Adrenal gland (tissue), 19 donors: ENCODE measurements at places on chromosomes 16 and 17. TPM values are rescaled to one million over a fixed set of nuclear protein-coding genes. Genes with fewer than 3 reads are reported as not detected.

- H3K4me3 ChIP-seq = no peak overlapping the region
- no peak for DNase-seq
- H3K27ac ChIP-seq = no peak overlapping the region
These were observed 25.1 kb upstream of the MMP2 start for GRCh38 chr16:55453909-55454308.

DNA sequence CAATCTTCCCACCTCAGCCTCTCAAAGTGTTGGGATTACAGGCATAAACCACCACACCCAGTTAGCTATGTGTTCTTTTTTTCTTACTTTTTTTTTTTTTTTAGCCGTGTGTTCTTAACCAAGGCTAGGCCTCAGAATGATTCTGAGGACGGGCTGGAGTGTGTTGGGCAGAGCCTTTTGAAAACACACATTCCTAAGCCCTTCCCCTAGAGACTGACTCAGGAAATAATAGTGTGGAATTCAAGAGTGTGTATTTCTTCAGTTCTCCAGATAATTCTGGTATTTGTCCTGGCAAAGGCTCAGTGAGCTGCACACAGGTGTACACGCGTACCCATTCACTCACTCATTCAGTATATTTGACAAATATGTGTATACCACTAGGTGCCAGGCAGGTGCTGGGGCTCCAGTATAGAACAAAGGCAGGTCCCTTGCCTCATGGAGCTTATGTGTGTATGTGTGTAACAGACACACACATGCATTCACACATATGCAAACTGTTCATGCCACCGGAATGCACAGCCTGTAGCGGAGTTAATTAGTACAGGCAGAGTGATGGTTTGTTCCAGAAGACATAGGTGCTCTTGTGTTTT lies 19.4 kb upstream of the NFATC3 start:
- H3K27me3 ChIP-seq = no peaks in the 10 kb centered on the region
- H3K4me3 ChIP-seq = no peak overlapping the region
- peak overlapping the region; percentile 39 for H3K27ac ChIP-seq
- peaks cover 10% of the 10 kb centered on the region for H3K36me3 ChIP-seq
- H3K4me1 ChIP-seq = peaks cover 5% of the 10 kb centered on the region

The CENPN gene
- 10.1 TPM for total RNA-seq

GRCh38 chr16:23930791-23931190 lies 95.0 kb downstream of the PRKCB start:
- DNase-seq = no peak
- H3K36me3 ChIP-seq = no peaks in the 10 kb centered on the region
- H3K4me3 ChIP-seq = no peak overlapping the region
- no peaks in the 10 kb centered on the region for H3K27me3 ChIP-seq

DNA sequence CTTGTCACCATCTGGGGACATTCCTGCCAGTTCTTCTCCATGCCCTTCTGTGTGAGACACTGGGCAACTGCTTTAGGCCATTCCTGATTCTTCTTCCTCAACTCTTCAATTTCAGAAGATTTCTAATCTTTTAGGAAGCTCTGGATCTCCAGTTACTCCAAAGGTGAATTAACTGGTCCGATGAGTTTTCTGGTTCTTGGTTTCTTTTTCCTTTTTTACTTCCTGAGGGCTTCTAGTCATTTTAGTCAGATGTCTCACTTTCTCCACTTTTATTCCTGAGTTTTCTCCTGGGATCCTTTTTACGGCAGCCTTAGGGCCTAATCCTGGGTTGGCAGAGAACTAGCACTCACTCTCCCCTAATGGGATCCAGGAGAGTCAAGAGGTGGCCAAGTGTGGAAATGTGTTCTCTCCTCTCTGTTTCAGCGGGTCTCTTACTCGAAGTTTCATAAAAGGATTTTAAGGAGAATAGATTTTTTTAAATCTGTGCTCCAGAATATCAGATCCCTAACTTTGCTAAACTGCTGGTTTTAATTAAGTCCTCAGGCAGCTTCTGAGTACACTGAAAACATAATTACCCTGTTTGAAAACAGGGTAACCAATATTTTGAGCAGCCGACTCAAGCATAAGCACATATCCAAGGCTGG lies 107.6 kb downstream of the RMI2 start:
- DNase-seq = no peak
- no peaks in the 10 kb centered on the region for H3K36me3 ChIP-seq
- no peaks in the 10 kb centered on the region for H3K27me3 ChIP-seq
- H3K4me3 ChIP-seq = no peak overlapping the region
- no peaks in the 10 kb centered on the region for H3K4me1 ChIP-seq

DNA sequence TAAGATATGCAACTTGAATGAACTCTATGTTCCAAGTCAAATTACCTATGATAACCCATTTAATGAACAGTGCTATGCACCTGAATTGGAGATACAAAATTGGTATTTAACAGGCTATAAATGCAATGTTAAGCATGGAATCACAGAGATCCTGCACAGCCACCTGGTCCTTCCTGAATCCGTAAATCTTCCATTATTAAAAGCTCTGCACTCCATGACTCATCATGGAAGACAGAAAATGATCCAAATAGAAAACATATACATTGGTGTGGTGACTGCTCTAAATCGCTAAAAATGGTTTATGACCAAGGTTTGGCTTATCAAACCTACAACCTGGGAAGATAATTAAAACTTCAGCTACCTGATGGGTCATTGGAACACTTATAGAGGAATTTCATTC lies 45.3 kb downstream of the GLG1 start:
- no peaks in the 10 kb centered on the region for H3K36me3 ChIP-seq
- peaks cover 35% of the 10 kb centered on the region for H3K4me1 ChIP-seq
- DNase-seq = no peak
- no peak overlapping the region for H3K27ac ChIP-seq

DNA sequence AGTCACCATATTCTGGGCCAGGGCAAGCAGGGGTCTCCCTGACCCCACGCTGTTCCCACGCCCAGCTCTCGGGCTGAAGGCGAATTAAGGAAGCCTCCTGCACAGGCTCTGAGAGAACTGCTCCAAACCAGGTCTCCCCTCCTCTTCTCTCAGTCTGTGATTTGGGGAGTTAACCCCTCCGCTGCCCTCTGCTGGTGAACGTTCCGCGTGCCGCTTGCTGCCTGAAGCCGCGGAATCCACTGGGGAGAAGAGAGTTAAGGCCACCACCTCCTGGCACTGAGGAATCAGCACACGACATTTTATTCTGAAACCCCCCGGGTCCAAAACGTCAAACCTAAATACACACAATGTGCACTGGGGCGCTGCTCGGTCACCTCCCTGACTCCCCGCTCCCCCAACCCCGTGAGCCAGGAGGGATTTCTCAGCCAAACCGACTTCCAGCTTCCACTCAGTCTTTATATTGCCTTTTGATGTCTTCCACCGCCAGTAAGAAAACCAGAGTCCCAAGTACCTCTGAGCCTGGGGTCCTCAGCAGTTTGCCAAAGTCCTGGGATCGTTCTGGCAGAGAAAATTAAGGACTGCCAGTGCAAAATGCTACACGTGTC lies 54.4 kb upstream of the RCVRN start:
- no peaks in the 10 kb centered on the region for H3K27me3 ChIP-seq
- H3K36me3 ChIP-seq = no peaks in the 10 kb centered on the region
- no peak overlapping the region for H3K4me3 ChIP-seq
- no peak for DNase-seq

GRCh38 chr17:45751466-45751865 lies 32.7 kb upstream of the CRHR1 start:
- H3K4me1 ChIP-seq = no peaks in the 10 kb centered on the region
- H3K36me3 ChIP-seq = no peaks in the 10 kb centered on the region
- no peaks in the 10 kb centered on the region for H3K27me3 ChIP-seq
- H3K27ac ChIP-seq = no peak overlapping the region
- DNase-seq = no peak
